Cortex of kidney (tissue), 1 donor: ENCODE measurements at places on chromosomes 16 and 17.

DNA sequence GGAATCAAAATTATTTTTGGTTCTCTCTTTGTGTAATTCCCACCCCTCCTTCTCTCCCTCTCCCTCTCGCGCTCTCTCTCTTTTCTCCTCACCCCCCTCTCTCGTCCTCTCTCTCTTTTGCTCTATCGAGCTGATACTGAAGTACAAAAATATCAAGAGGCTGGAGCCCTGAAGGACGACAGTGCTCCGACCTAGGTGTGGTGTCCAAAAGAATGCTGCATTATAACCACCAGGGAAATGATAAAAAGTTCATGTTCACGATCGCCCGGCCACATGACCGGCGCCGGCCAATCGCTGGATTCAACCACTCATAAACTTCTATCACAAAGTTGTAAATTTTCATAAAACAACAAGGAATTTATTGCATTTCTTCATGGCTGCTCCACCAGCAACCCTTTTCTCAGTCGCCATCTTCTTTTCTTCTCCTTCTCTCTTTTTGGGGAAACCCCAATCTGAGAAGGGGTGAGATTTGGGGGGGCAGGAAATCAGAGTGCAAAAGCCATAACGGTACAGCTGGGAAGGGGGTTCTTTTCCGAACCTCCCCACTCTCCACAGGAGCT, at the start of gene HOXB6:
HOXB6 (minus strand) TSS at position 217 of the 560 bp plus-strand sequence. CDS start 6,836 bp downstream, outside the sequence.
- no peak for DNase-seq

- no peak for DNase-seq
Measured at GRCh38 chr16:84266451-84266850, 26.6 kb upstream of the KCNG4 start.

DNA sequence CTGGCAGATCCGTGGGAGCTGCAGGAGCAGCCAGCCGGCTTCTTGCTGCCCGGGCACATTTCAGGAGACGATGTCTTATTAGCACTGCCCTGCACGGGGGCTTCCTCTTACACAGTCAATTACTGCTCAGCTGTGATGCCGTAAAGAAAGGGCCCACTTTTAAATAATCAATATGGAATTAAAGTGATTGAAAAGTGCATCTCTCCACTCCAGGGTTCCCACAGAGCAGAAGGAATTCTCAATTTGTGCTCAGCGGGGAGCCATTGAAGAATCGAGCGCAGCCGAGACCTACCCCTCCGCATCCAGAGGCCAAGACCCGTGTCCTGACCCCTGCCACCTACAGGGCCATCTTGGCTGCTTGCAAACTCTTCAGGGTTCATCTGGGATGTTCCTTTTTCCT, 399.4 kb upstream of the C16orf82 start:
- no peak for DNase-seq

- DNase-seq = no peak
Measured at GRCh38 chr17:61582593-61582992, 8.4 kb downstream of the NACA2 start.

GRCh38 chr17:42018339-42018738, 1.1 kb upstream of the DNAJC7 start:
- no peak for DNase-seq

DNA sequence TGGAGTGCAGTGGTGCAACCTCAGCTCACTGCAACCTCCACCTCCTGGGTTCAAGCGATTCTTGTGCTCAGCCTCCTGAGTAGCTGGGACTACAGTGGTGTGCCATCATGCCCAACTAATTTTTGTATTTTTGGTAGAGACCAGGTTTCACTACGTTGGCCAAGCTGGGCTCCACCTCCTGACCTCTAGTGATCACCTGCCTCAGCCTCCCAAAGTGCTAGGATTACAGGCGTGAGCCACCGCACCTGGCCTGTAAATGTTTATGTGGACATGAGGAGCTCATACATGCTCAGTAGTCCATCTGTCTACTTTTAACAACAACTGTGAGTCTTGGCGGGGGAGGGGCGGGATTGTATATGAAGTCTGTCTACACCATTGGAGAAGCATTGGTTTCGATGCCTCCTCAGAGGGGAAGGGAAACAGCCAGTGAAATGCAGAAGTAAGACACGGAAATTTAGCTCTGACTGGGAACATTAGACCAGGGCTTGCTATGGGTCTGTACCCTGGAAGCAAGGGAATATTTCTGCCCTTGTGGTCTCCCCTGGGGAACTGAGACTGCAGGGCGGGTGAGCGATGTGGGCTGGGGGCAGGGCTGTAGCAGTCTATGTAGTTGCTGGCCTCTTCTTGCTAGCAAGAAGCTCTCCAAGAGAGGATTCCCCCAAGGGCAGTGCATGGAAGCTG, 9.3 kb downstream of the NUBP1 start:
- no peak for DNase-seq

- DNase-seq = no peak
Measured at GRCh38 chr16:72858665-72859493, 189.0 kb downstream of the ZFHX3 start.

DNA sequence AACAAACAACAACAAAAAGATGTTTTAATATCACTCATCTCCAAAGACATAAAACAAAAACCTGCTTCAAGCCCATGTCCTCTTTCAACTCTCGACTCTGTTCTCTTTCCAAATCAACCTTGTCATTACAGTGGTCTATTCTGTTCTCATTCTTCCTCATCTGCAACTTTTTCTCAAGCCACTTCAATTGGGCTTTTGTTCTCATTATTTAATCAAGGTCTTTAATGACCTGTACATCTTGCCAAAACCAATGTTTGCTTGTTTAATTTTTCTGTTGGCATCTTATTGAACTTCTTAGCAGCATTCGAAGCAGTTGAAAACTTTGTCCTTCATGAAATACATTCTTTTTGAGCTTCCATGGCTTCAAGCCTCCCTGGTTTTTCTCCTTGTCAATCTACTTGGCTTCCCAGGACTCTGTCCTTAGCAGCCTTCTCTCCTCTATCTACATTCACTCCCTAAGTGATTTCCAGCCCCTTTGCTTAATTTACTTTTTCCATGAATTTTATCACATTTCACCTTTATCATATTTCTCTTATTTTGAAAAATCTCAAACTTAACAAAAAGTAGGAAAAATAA, 19.6 kb upstream of the RABEP1 start:
- no peak for DNase-seq

GRCh38 chr17:43660816-43661493, 767 bp downstream of the MEOX1 start:
- DNase-seq = no peak

GRCh38 chr16:89143911-89144675, 27.5 kb upstream of the CDH15 start:
- DNase-seq = no peak

DNA sequence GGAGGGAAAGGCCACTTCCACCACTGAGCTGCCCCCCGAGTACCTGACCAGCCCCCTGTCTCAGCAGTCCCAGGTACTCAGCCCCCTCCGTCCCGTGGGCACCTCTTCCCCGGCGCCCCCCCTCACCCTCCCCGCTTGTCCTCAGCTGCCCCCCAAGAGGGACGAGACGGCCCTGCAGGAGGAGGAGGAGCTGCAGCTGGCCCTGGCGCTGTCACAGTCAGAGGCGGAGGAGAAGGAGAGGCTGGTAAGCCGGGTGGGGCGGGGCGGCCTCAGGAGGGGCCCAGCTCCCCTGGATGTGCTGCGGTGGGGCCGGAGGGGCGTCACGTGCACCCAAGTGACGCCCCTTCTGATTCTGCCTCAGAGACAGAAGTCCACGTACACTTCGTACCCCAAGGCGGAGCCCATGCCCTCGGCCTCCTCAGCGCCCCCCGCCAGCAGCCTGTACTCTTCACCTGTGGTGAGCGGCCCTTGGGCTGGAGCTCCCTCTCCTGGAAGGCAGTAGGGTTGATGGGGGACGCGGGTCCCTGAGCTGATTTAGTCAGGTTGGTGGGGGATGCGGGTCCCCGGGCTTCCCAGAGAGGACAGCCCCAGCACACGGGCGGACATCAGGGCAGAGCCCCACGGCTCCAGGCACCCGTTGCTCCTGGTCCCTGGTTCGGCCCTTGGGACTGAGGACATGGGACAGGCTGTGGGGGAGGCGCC, 9.5 kb upstream of the MRPL12 start:
- no peak for DNase-seq

GRCh38 chr16:82700541-82701235, 73.9 kb downstream of the CDH13 start:
- DNase-seq = no peak

DNA sequence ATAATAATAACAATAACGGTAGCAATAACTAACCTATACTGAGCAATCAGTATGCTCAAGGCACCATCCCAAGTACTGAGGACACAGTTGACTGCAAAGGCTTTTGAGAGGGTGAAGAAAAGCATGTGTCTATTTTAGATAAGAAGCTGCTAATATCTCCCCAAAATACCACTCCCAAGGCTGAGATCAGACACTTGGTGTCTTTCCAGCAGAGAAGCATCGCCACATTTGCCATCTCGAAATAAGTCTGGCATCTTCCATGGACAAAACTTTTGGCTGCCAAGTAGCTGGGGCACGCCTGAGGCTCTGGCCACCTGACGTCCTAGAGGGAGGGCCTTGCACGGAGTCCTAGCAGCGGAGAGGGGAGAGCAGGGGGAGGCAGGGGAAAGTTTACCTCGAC, 39.0 kb downstream of the ZNF423 start:
- no peak for DNase-seq

GRCh38 chr16:50326835-50327465, 41.8 kb downstream of the BRD7 start:
- no peak for DNase-seq

DNA sequence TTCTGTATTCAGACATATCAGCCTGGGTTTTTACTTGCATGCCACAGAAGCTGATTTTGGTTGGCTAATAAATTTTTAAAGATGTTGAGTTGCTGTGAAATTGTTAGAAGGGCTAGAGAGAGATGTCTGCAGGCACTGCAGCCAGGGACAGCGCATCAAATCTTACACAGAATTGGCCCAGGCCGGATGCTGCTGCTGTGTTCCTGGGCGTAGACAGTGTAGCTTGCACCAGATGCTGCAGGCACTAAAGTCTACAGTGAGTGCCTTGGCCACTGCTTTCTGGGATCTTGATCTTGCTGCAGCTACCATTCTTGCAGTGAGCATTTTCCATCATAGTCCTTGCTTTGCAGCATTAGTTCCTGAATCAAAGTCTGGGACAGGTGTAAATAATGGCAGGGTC, 169.9 kb downstream of the SPECC1 start:
- no peak for DNase-seq

GRCh38 chr16:80803339-80804055, 901 bp downstream of the CDYL2 start:
- no peak for DNase-seq

DNA sequence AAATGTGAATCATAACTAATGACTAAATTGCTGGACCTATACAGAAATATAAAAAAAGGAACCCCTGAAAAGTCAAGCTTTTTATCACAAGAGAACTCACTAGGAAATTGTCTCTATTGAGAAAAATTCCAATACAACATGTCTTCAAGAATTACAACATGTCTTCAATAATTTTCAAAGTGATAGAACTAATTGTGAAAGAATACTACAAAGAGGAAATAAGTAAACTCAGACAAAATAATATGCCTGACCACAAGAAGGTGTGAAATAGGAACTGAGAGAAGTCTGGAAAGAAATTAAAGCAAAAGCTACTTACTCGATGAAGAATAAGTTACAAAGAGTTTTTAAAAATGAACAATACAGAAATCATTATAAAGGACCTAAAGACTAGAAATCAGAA, 29.9 kb upstream of the OR1G1 start:
- no peak for DNase-seq

DNA sequence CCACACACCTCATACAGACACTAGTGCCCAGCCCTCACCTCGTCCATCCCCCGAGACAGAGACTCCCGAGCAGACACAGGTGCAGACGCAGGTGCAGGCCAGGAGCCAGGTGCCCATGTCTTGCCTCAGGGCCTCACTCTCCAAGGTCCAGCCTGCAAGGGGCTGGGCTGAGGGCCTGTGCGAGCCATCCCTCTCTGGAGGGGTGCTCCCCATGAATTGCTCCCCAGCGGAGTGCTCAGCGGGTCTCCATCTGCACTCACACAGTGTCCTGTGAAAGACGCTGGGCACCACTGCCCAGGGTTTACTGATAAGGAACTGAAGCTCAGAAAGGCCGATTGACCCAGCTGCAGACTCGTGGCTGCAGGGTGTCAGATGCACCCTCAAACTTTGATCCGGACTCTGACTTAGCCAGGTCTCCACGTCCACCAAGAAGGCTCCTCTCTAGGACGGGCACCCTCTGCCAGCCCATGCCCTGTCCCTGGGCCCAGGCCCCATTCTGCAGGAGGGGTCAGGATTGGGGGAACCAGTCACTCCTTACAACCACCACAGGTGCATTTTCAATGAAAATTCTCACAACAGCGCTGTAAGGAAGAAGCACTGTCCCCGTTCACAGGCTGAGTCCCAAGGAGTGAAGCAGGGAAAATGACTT, 16.9 kb downstream of the POLR3K start:
- no peak for DNase-seq

GRCh38 chr17:19787733-19788357, 39.7 kb upstream of the ALDH3A1 start:
- no peak for DNase-seq

DNA sequence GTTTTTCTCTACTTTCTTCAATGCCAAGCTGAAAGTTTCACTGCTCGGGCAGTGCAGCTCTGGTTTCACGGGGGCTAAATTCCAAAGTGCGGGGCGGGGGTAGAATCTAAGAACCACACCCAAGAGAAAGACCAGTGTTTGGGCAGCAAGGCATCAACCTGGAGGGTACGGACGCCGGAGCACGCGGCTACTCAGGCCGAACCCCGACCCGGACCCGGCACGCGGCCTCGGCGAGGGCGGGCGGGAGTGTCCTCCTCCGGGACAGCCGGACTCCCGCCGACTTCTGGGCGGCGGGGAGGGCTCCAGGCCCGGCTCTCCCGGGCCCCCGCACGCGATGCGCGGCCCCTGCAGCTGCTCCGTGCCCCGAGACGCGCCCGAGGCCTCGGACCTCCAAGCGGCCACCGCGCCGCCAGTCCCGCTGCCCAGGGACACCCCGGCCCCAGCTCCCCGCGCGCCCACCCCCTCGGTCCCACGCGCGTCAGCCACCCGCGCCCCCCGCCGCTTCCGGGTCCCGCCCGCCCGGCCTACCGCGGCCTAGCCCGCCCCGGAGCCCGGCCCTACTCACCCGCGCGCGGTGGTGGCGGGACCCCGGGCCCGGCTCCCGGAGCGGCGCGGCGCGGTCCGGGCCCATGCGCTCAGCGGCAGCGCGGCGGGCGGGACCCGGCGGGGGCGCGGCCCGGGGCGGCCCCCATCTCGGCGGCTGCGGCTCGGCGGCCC, 561 bp downstream of the AXIN1 start:
- DNase-seq = no peak

GRCh38 chr17:43699438-43699756, 37.7 kb upstream of the MEOX1 start:
- no peak for DNase-seq

GRCh38 chr17:58391302-58391984, 25.9 kb downstream of the RNF43 start:
- no peak for DNase-seq

- no peak for DNase-seq
Measured at GRCh38 chr16:63890081-63890480, 1231.8 kb downstream of the CDH11 start.

GRCh38 chr16:88777471-88778270, 7.3 kb downstream of the PIEZO1 start:
- no peak for DNase-seq

DNA sequence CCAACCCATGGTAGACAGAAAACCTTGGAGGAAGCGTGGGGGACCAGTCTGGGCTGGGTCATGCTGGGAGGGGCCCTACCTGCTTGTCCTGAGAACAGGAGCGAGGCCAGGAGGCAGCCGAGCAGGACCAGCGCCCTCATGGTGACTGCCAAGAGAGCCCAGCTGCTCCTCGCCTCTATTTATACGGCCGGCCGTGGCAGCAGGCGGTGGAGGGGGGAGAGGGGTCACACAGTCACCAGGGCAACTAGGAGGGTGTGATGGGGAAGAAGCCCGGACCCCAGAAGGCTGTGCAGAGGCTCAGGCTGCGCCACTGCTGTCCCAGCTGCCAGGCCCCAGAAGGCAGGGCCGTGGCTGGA, at the start of gene SRL:
SRL (minus strand) TSS at position 153 of the 356 bp plus-strand sequence; CDS start at position 140, 13 bp downstream.
- DNase-seq = no peak
